ENCODE measurements at places on chromosomes 13 and 19.

GRCh38 chr13:109608059-109608458 is 178.3 kb downstream of the IRS2 start:
- DNase-seq = no peak

DNA sequence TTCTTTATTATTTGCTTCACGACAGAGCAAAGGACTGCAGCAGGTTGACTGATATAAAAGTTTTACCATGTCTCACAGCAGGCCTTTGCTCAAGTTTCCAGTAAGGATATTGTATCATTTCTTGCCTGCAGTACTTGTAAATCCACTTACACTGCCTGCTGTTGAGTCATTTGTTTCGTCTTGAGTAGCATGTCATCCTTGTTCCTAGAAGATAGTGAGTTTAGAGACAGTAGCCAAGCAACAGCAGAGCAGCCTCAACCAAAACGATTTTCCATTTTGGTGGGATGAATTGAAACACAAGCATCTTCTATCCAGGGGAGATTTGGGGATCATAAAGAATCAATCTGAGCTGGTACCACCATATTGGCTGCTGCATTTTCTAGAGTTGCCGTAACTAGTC is 24.0 kb upstream of the ALOX5AP start:
- DNase-seq = peak; percentile 22

DNA sequence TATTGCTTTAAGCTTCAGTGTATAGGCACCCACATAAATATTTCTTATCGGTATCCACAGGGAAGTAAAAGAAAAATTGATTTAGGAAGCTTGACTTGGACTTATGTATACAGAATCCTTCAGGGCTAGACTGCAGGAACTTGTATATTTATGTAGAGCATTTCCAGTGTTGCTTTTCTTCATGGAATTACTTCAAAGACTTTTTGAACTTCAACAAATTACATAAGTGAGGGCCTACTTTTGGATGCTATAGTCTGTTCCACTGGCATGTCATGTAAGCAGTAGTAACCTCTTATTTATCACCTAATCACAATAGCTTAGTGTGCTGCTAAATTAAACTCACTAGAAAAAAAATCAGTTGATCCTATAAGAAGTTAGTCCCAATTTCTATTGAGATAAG is 557.9 kb upstream of the SLITRK6 start:
- no peak for DNase-seq

DNA sequence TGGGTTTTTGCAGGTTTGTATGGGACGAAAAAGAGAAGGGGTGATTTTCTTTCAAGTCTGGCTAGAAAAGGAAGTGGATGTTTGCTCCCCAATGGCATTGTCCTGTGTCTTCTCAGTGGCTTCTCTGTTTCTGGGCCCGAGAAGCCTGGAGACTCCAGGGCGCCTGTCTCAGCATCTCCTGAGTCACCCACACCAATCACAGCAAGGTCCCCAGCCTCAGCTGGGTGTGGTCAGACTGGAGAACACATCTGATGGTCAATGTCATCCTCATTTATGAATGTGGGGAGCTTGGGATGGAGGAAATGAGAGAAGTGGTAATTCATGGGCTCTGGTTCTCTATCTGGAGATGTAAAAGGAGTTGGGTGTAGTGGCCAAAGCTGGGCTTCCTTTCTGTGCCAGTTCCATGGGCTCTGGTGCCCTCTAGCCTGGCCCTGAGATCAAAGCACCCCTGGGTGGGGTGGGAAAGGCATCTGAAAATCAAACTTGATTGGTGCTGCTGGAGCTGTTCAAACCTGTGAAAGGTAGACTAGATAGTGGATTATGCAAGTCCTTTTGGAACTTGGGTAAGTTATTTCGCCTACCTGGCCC is 13.4 kb downstream of the RASL11A start:
- DNase-seq = no peak

- peak; percentile 14 for DNase-seq
These were observed 189.0 kb upstream of the SOX1 start for GRCh38 chr13:111877906-111878305.

DNA sequence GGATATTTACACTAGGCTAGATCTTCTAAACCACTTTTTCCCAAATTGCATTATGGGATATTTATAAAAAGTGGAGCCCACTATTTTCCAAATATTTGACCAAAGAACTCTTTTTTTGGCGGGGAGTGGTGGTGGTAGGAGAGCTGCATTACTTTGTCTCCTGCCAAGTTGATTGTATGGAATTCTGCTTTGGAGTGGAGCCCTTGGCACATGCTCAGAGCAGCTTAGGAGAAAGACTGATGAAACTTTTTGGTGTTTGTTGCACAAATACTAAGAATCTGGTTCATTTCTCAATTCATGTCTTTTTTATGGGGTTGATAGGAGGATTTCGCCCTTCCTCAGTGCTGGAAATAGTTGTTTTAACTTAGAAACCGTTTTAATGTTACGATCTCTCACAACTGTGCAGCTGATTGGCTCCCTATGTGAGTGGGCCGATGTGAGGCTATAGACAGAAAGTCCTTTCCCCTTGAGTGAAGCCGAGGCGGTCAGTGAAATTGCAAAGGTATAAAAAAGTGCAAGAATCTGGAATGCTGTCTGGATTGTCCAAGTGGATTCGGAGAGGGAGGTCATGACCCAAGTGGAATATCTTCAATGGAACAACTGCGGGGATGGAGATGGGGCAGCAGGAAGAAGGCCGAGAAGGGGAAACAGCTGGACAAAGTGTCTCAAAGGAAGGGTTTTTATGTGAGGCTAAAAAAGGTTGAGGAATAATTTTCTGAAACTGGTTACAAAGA is 415.9 kb downstream of the FGF9 start:
- no peak for DNase-seq

- DNase-seq = no peak
These were observed 71.6 kb upstream of the ZDHHC20 start for GRCh38 chr13:21530656-21531055.

DNA sequence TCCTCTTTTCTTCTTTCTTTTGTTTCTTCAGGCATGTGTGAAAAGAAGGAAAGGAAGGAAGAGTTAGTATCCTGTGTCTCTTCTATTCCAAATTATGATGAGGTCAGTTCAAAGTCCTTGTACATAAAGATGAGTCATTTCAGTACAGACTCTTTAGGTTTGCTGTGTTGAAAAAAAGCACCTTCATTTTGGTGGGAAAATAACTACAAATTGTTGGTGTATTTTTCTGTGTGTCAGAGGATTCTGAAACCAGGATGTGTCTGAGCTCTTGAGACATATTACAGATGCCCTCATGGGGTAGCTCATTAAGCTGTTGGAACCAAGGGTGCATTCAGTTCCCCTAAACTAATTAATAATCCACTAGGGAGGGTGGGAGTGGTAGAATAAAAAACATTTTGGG is 5.8 kb upstream of the HSPH1 start:
- no peak for DNase-seq

GRCh38 chr13:98265692-98266551 is 88.9 kb upstream of the RNF113B start:
- no peak for DNase-seq

DNA sequence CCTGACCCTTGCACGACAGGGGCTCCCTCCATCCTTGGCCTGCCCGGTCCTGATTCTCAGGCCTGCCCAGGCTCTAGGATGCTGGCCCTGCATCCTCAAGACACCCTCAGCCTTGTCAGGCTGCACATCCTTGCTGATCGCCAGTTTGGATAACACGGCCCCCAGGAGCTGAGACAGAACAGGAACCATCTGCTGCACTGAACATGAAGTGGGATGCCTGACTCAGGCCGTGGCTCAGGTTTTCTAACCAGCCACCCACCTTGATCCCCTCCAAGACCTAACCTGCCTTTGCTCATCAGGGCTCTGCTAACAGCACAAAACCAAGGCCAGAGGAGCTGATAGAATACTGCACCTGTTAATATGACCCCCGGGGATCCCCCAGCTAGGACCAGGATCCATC is 56.0 kb downstream of the EPS15L1 start:
- DNase-seq = no peak

- no peak for DNase-seq
These were observed 321.5 kb upstream of the MAB21L1 start for GRCh38 chr13:35797991-35798390.

DNA sequence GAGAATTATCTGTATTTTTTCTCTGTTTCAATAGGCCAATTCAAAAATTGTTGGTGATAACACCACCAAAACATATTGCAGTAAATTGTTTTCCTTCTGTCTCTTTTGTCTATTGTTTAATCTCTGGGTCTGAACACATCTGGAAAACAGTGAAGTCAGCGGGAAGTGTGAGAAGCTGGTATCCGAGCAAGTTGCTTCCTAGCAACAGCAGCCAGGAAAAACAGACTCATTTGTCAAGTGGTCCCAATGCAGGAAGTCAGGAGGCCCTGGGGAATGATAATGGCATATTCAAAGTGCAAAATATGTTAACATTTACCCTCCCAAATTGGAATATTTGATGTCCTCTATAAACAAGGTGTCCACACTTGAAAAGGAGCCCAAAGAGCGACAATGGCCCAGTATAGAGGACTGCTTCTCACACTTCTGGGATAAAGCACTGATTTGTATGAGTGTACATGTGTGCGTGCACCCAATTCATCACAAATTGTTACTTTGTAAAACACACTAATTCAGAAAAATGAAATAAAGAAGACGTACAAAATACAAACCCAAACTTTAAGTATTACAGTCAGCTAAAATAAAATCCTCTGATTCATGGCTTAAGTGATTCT is 515.0 kb downstream of the TBC1D4 start:
- no peak for DNase-seq
